ENCODE measurements at places on chromosomes 5 and 9.

DNA sequence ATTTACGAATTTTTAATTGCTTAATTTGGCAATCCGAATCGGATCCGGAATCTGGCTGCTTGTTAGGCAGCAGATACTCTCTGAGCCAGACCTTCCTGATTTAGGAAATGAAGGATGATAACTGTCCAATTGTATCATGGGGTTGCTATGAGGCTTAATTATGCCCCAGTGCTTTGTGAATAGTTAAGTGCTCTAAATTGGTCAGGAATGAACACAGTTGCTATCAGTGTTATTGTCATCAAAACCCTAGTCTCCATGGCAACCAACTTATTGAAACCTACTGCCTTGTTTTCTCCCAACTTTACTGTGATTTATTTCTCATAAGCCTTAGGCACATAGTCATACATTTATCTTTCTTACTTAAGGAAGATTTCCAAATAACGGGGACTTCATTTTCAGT, 47.9 kb downstream of the MAMDC2 start:
- DNase-seq, result no peak

GRCh38 chr9:112892981-112893380, 2.3 kb upstream of the SLC46A2 start:
- no peak for DNase-seq

DNA sequence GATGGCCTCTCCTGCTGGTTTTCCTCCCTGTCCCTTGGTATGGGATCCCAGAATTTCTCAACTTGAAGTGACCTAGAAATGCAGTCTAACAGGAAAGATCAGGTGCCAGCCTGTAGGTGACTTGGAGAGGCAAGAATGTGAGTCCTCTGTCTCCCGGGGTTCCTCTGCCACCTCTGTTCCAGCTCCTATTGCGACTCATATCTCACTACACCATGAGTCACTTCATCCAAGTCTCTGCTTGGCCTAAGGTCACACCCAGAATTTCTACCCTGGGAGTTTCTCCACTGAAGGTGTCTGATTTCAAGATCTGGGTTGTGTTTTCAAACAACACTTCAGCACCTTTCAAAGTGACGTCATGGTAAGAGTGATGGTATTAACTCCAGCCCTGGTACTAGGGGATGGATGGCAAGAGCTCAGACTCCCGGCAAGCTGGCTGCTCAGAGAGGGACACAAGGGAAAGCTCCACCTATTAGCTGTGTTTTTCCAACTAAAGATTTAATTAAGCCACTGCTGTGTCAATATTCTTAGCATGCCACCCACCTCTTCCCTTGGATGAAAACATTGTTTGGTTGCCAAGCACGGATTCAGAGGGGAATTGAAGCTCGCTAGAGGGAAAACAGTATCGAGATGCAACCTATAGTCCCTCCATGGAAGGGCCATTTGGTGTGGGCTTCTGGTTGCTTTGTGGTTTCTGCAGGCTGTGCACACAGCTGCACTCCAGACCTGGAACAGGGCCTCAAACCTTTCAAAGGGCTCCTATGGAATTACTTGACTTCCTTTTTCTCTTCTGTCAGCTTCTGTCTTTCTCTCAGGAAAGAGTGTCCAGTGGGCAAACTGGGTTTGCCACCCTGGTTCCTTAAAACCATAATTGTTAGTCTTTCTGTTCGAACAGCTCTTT, 205.7 kb downstream of the GAS1 start:
- no peak for DNase-seq

- DNase-seq, result no peak
Observed at GRCh38 chr5:30069441-30070263, 1123.8 kb upstream of the CDH6 start.

GRCh38 chr5:69451941-69452647, 37.2 kb downstream of the MARVELD2 start:
- no peak for DNase-seq

DNA sequence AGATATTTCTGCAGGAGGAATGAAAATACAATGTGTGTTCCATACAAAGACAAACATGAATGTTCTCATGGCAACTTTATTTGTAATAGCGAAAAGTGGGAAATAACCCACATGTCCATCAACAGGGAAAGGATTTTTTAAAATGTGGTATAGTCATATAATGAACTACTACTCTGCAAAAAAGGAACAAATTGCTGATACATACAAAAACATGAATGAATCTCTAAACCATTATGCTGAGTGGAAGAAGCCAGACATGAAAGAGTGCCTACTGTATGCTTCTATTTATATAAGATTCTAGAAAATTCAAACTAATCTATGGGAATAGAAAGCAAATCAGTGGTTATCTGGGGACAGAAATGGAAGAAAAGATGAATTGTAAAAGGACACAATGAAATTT, 52.5 kb downstream of the CDKL3 start:
- no peak for DNase-seq

- DNase-seq, result no peak
Observed at GRCh38 chr9:127525401-127526188, 74.3 kb downstream of the LRSAM1 start.

DNA sequence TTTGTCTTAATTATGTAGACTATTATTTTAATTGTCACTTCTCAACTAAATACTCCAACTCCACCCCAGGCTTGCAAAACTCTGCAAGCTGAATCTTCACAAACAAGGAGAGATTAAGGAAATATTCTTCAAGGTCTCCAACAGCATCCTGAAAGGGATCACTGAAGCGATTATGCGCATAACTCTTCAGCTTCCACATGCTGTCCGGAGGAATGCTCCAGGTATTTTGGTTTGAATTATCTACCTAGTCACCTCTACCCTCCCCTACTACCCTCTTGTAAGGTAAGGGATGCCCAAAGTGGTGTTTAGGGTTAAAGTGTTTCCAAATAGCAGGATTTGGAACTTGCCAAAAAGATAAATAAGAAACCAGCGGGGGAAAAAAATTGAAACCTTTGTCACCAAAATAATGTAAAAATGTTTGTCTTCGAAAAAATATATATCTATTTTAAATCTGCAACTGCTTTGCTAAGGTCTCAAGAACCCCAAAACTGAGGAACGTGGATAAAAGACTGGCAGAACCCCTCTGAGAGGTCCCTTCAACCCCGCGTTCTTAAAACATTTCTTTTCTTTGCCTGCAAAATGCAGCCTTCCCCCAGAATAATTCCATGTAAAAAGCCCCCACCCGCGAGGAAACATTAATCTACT, 11.6 kb downstream of the PTCH1 start:
- DNase-seq, result no peak

DNA sequence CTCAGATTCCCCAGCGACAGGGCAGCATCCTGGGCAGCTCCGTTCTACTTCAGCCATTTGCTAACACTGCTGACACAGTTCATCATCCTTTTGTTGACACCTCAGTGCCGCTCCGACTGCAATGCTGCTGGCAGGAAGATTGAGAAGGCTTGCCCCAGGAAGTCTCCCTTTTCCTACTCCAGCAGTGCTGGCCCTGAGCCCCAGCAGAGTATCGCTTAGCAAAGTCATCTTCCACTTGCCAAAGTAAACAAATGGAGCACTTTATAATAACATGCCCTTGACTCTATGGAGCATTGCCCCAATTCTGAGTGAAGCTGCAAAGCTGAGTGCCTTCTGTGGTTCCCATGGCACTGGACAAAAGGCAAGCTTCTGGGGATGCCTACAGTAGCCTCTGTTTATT, 32.2 kb downstream of the PRLR start:
- DNase-seq, result no peak

Measured in putamen (tissue), 1 donor.